ENCODE measurements at places on chromosomes 11 and 22.

DNA sequence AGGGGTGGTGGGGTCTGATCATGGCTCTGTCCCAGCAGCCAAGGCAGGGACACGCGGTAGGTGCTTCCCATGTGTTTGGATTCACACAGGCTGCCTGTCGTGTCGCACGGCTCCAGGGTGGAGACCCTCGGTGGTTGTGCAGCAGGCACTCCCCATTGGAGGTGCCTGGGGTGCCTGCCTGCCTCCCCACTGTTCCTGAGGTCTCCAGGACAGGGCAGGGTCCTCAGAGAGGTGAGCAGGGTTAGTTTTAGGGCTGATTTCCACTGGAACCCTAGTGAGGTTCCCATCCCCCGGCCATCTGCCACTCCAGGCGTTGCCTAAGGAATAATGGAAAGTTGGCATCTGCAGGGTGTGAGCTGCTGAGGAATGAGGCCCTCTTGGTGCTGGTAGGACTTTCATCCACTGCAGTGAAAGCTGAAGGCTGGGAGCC lies 32.3 kb downstream of the OSBPL5 start:
- no peak for DNase-seq

- DNase-seq, result no peak
Measured at GRCh38 chr11:9250139-9250582, 15.0 kb downstream of the DENND5A start.

- DNase-seq, result peak; percentile 23
Measured at GRCh38 chr22:18156878-18157713, 7.1 kb downstream of the USP18 start.

DNA sequence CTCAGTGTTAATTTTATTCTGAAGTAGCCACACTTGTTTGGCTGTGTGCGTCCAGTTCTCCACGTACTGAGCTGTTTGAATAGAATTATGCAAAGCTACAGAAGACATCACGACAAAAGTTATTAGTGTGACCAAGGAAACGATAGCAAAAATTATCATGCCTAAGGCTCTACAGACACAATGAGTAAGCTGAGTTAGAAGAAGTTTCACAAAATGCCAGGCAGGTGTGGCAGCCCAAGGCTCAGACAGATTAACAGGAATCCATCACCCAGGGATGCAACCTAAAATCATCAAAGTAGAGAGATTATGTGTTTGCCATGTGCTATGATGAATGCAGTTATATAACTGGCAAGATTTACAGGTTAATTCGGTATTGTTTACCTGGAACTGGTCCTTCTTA lies 73.1 kb upstream of the INCENP start:
- no peak for DNase-seq

GRCh38 chr22:42271191-42271813 lies 849 bp upstream of the TCF20 start:
- DNase-seq, result no peak

- DNase-seq, result no peak
Measured at GRCh38 chr11:120037111-120037510, 100.8 kb downstream of the TRIM29 start.

- DNase-seq, result no peak
Measured at GRCh38 chr22:37068859-37069258, 17.3 kb downstream of the KCTD17 start.

GRCh38 chr11:131692961-131693360 lies 322.5 kb downstream of the NTM start:
- no peak for DNase-seq

DNA sequence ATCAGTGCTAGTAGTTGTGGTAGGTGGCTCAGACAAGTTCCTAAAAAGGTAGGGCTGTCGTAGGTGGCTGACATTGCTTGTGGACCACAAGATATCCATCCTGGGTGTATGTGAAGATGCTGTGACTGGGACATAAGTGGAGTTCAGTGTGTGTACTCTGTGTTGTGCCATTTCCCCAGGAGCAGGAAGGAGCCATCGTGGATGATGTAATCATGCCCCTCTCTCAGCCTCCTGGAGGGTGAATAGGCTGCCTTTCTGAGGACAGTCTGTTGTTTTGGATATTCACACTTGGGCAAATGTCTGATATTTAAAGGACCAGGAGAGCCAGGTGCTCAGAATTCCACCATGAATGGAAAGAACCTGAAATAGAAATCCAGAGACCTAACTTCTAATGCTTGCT lies 2.7 kb downstream of the HEPHL1 start:
- no peak for DNase-seq

- no peak for DNase-seq
Measured at GRCh38 chr11:5291207-5291838, 10.4 kb downstream of the OR51B4 start.

DNA sequence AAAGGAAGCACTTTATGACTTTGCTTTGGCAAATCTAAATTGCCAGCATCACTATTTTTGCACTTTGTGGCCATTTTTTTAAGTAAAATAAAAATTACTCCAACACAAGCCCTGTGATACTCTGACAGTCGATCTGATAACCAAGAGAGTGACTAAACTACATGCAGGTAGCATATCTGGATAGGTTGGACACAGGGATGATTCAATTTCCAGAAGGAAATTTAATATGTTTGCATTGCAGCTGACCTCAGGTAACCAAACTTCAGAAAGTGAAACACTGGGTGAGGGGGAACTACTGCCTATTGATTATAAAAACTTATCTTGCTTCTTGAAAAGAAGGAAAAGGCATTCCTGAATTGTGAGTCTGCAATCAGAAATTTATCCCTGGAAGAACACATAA lies 13.9 kb downstream of the OR5B3 start:
- no peak for DNase-seq

- DNase-seq, result no peak
Measured at GRCh38 chr11:122978299-122978620, 3.4 kb downstream of the BSX start.

DNA sequence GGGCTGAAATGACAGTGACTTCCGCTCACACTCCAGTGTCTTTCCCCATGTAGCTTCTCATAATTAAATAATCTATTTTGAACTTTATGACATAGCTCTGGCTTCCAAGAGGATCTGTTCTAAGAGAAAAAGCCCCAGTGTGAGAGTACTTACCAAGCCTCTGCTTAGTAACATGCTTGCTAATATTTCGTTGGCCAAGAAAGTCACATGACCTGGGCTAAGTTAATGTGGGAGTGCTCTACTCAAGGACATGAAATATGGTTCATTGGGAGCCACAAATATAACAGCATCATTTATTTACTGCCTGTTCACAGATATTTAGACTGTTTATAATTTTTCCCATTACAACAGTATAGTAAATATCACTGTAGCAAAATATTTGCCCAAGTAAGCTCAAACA lies 42.5 kb downstream of the CCDC73 start:
- DNase-seq, result no peak

- no peak for DNase-seq
Measured at GRCh38 chr11:70608568-70609470, 210.5 kb downstream of the CTTN start.

- no peak for DNase-seq
Measured at GRCh38 chr11:8269636-8270035, 6.0 kb upstream of the LMO1 start.

DNA sequence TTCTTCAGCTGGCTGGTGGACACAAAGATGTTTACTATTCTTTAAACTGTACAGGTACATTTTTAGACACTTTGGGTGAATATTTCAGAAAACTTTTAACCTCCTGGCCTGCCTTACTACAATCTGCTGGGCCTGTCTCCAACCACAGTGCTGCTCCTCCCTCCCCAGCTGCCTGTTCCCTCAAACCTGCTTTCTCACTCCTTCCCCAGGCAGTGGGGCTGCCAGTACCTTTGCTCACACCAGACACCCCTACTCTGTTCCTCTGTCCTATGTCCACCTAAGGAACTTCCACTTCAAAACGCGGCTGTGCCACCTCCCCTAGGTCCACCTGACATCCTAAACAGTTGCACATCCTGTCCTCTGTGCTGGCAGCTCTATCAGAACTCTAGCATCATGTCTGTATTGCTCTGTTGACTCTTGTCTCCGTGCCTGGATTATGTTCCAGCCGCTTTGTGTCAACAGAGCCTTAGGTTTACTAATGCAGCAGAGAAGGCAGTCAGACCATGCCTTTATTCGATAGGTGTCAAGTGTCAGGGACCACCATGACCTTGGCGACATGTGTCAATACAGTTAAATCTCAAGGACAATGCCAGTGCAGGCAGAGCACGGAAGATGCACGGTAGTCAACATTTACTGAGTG lies 13.4 kb downstream of the ZP1 start:
- DNase-seq, result no peak

DNA sequence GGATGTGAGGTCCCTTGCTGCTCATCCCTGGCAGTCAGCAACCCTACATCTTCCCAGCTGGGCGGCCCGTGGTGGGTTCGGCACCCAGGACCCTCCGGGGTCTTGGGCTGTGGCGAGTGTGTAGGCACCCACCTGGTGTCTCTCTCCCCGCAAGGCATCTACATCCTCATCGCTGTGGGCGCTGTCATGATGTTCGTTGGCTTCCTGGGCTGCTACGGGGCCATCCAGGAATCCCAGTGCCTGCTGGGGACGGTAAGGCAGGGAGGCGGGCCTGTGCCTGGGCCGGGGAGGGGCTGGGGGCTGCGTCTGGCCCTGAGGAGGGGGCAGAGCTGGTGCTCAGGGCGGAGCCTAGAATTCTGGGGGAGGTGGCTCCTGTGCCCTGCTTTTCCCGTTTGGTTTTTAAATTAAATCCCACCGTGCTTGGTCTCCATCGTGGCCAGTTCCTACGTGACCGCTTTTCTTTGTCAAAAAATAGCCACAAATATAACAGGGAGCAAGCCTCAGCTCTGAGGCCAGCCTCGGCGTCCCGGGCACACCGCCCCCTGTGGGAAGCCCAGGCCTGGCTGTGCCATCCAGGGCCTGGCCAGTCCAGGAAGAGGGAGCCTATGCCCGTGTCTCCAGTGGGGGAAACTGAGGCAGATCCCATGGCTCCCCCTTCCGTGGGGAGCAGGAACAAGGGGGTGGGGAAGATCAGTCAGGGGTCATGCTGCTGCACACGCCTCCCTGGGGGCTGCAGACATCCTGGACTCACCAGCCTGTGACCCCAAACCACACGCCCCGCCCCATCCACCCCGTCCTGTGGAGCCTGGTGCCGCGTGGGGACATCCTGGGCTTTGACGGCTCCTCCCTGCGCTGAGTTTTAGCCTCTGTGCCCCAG lies 6.4 kb upstream of the TSSC4 start:
- DNase-seq, result no peak

GRCh38 chr11:94722735-94723134 lies 45.4 kb upstream of the AMOTL1 start:
- DNase-seq, result no peak

DNA sequence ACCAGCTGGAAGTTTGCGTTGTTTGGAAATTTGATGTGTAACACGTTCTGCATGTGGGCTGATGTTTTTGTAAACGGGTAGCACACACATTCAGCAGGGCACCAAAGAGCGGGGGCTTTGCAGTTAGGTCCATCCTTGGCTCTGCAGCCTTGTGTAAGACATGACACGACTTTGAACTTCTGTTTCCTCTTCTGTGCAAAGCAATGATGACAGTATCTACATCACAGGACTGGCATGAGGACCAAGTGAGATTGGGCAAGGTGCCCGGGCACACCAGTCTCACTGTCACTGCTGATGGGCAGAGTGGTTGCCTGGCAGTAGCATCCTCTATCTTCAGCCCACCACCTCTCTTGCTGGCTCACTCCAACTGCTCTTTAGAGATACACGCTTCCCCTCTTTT lies 3.3 kb downstream of the TCN2 start:
- DNase-seq, result no peak

DNA sequence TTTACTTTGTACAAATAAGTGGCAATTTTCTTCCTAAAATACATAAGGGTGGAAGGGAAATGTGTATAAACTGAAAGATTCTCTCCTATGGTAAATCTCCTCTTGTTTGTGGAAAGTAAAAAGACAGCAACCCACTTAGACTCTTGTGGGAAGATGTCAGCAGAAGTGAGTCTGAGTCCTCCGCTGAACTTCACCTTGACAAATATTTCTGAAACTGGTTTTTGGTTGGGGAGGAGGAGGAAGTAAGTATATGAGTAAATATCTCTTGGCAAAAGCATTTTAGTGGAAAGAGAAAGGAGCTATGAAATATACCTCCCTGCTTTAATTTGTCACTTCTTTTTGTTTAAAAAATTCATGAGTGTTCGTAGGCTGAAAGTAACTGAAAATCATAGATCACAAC lies 196.2 kb downstream of the KIRREL3 start:
- no peak for DNase-seq

DNA sequence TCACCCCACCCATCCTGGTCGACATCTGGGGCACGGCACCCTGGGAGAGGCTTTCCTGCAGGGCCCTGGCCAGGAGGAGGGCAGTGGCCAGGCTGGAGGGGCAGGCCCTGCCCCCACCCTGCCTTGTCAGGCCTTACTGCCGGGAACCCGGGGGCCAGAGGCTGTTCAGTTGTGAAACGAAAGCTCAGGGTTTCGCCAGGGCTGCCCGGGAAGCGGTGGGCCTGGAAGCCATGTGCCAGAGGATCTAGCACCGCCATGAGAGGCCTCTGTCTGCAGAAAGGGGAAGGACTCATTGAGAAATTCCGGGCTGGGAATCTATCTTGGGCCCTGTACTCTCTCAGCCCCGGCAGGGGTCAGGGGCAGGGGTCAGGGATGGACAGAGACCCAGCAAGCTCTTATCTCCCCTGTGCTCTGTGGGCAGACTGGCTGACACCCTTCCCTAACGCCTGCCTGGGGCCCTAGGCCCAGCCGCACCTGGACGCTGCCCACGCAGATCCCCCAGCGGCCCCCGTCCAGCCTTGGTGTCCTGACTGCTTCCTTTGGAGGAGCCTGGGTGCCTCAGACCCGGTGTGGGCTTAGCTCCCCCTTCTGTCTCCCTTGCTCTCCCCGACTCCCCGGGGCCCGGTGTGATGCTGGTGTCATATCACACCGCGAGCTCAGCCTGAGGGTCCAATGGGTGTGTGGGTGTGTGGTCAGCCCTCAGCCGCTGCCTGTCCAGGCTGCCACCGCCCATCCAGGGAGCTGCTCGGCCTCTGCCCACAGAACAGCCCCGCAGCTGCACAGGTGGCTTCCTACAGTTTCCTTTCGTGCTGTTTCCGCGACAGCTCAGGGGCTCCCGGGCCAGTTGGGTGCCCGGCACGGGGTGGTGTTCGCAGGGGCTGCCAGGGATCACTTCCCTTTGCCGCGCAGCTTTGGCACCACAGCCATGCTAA lies 6.5 kb downstream of the PIM3 start:
- peak; percentile 36 for DNase-seq

DNA sequence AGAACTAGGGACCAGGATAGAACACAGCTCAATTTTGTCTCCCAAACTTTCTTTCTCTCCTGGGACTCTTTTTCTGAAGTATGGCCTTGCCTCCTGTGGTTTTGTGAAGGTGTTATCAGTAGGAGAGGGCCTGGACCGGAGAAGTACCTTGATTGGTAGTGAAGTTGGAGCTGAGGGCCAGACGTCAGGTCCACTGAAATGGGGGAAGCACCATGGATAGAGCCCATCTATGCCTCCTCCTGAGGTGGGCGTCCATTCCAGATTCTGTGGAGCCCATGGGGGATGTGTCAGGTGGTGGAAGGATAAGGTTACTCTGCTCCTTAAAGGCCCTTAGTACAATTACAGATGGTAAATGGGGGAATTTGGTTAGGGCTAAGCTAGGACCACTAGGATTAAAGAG lies 109.7 kb downstream of the INSC start:
- DNase-seq, result no peak

GRCh38 chr11:250740-251299 lies 14.0 kb downstream of the PSMD13 start:
- peak; percentile 49 for DNase-seq

- DNase-seq, result no peak
Measured at GRCh38 chr11:103358251-103358650, 249.0 kb downstream of the DYNC2H1 start.

All from substantia nigra (tissue), 51 donors.